ENCODE measurements at places on chromosomes 1 and 21.
A peak's percentile ranks its signal among the peaks of the same experiment; 100 is the strongest.

DNA sequence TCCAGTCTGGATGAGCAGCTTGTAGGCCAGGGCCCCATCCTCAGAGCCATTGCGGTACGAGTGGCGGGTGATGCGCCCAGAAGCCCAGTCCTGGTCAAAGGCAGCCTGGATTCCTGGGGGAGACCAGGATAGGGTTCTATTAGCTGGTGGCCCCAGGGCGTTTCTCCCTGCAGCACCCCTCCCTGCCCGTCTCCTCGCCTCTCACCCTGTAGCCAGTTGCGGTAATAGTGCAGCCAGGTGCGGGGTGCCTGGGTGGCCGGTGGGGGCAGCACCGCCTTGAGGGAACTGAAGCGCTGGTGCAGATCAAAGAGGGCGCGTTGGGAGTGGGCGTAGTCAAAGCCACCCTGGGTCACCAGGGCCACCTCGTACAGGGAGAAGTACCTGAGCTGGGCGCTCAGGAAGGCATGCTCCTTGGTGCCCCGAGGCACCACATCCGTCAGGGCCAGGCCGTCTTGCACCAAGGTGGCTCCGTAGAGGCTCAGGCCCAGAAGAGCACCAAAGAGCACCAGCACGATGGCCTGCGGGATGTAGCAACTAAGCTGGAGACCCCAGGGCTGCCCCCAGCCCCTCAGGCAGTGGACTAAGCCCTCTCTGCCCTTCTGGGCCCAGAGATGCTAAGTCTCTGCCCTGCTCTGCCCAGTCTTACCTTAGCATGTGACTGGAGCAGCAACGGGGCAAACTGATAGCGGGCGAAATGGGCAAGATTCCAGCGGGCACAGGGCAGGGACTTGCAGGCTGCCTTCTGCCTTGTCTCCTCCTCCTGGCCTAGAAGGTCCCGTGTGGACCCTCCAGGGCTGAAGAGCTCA, 15.7 kb downstream of the PTCH2 start:
- DNase-seq, result no peak

DNA sequence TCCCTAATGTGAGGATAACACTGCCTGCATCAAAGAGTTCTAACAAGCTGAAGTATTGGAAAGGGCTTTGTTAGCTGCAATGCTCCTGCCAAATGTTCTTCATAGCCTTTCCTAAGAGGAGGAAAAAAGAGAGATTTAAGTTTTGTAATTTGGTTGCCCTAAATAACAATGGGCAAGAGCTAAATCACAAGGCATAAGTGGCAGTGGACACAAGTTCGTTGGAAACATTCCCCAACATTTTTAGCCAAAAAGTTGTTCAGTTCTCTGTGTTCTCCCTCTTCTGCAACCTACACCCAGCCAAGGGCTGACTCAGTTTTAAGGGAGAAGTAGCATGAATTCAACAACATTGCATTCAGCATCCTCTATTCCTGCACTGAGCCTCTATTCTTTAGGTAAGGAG, 2.6 kb upstream of the UQCRHL start:
- DNase-seq, result no peak

DNA sequence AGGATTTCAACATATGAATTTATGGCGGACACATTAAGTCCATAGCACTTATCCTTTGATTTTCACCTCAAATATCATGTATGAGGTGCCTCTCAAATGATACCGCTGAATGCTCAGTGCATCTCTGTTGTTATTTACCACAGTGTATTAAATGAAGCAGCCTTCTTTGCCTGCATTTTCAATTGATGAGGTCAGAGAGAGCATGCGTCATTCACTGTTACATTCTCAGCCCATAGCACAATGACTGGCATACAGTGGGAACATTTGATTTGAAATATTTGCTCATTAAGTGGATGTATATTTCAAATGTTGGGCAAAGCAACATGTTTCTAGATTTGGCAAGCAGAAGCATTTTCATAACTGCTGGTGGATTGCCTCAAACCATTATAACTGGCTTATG, 45.7 kb downstream of the LRRC7 start:
- DNase-seq, result no peak

DNA sequence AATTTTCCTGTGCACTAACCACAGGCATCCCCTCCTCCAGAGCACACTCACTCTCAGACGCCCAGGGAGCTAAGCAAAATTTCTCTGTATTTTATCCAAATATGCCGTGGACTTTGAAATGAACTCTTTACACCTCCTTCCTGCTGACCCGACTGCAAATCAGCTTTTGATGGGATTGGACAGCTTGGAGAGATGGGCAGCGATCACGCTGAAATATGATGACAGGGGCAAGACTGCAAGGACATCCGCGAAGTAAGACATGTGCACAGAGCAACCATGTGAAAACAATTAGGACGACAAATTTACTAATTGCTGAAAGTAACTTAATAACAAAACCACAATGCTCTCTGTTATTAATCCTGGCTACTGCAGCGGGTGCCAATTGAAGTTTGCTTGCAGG, 64.6 kb upstream of the CLDN14 start:
- no peak for DNase-seq

GRCh38 chr1:25065795-25066238, 135.7 kb upstream of the RUNX3 start:
- peak; percentile 20 for DNase-seq

- DNase-seq, result no peak
Measured at GRCh38 chr1:34796990-34797389, 4.2 kb downstream of the GJA4 start.

DNA sequence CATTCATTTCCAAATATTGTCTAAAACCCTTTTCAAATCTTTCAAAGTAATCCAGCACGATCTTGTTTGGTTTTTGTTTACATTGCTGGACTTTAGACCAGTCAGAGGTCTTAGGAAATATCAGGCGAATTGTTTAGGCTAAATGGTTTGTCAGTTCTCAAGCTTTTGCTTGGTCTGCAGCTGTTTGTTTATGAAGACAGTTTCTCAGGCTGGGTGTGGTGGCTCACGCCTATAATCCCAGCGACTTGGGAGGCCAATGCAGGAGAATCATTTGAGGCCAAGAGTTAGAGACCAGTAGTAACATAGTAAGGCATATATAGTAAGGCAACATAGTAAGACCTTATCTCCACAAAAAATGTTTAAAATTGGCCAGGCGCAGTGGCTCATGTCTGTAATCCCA, 77.5 kb downstream of the DNTTIP2 start:
- DNase-seq, result no peak

Data from CMK (cell line).